ENCODE measurements at places on chromosomes 6 and 20.

DNA sequence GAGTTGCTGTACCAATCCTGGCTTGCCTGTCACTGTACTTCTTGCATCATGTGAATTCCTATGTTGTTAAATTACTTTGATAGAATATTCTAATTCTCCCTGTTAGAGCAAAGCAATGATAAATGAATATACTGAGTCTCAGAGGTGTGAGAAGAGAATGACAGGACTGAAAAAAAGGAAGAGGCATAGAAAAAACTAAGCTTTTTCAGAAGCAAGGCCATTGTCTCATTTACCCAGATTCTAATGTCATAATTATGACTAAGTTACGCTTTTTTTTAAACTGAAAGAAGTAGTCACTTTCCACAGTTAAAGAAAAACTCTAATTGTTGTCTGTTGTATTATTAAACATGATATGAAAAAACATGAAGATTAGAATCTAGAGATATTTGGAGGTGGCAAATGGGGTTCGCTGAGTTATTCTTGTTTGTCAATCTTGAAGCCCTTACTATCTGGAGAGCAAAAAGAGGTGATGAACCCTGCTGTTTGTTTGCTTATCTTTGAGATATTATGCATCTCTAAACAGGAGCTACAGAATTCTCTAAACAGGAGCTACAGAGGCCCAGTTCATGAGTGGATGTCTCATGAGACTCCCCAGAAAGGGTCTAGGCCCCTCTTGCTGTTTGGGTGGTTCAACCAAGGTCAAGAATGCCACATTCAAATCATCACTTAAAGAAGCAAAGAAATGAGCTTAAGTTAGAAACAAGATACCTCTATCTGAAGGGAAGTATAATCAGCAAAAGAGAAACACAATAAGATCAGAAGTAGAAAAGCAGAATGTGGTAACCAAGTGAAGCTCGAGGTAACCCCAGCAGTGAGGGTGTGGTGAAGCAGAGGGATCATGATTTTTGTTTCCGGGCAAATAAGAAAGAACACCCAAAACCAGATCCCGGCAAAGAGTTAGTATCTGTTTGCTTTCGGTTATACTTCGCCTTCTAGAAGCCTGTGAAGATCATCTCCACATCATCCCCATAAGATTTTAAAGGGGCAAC, 33.3 kb upstream of the THEMIS start:
- DNase-seq = no peak

- DNase-seq = no peak
Observed at GRCh38 chr6:138691595-138692057, 81.9 kb upstream of the CCDC28A start.

DNA sequence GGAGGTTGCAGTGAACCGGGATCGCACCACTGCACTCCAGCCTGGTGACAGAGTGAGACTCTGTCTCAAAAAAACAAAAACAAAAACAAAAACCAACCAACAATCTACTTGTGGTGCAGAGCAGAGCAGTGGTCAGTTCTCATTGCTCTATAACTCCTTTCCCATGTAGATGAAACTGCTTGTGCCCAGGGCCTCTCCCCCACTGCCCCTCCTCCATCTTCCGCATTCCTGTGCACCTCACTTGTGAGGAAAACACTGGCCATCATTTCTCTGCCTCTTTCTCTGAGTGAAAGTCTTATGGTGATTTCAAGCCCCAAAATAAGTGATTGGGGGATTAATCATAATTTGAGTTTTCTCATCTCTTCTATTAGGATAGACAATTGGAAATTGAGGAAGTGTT, 63.9 kb upstream of the GLP1R start:
- DNase-seq = no peak

DNA sequence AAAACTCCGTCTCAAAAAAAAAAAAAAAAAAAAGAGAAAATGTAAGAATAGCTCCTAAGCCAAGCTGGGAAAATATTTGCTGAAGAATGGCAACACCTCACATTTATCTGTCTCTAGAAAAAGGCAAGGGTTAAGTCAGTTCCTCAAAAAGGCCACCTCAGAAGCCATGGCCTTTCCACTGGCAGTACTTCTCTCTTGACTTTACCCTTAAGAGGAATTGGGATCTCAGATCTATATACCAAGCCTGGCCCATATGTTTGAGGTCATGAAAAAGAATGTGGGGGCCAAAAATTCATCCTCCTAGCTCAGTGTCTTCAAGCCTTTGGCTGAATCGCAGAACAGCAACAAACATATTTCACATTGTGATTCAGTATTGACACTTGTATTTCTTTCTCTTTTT, 10.9 kb upstream of the NCOA3 start:
- DNase-seq = no peak

DNA sequence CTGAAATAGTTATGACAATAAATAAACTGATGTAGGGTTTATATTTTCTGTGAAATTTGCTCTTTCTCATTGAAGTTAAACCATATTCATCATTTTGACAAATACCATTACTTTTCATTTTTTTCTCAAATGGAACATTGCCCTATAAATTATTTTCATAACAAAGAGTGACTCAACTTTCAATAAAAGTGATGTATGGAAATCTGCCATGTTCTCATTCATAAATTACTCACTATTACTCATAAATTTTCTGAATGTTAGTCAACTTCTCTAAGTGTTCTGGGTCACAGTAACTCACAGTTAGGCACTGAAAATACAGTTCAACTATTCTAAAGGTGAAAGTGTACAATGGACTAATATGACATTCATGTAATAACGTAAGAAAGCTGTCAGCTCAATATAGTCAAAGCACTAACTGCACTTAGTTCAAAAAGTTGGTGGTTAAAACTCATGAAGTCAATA, 19.0 kb upstream of the STX11 start:
- no peak for DNase-seq

GRCh38 chr6:37648465-37649330, 49.0 kb downstream of the MDGA1 start:
- no peak for DNase-seq

- DNase-seq = no peak
Observed at GRCh38 chr6:129645106-129645829, 64.7 kb downstream of the ARHGAP18 start.

GRCh38 chr6:96631248-96631647, 68.3 kb downstream of the FHL5 start:
- DNase-seq = no peak

- DNase-seq = no peak
Observed at GRCh38 chr6:11767458-11767857, 11.1 kb downstream of the ADTRP start.

GRCh38 chr6:158561938-158562337, 2.0 kb downstream of the TMEM181 start:
- no peak for DNase-seq

GRCh38 chr6:33339193-33339592, 21.6 kb upstream of the ZBTB22 start:
- no peak for DNase-seq

DNA sequence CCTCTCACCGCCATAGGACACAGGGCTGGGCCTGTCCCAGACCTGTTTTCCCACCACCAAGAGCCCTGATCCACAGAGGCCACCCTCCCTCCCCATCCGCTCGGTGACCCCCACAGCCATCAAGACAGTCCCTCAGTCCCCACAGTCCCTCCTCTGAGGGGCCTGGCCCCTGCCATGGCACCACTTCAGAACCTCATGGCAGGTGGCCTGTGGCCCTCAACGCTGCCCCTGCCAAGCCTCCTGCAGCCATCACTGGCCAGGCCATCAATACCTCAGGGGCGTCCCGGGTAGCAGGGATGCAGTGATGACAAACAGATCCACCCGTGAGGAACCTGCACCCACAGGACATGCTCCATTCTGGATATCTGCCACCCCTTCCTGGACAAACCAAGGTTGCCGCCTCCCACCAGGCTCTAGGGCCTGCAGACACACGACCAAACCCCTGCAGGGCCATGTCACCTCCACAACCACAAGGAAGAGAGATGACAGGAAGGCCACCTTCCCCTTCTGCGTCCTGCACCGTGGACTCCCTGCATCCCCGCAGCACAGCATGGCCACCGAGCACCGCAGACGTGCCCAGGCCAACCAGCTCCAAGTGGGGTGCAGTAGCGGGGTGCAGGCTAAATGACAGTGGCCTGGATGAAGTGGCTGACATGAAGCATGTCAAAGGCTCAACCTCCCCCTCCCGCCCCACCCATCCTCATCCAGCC, 14.0 kb downstream of the TAF4 start:
- DNase-seq = no peak

DNA sequence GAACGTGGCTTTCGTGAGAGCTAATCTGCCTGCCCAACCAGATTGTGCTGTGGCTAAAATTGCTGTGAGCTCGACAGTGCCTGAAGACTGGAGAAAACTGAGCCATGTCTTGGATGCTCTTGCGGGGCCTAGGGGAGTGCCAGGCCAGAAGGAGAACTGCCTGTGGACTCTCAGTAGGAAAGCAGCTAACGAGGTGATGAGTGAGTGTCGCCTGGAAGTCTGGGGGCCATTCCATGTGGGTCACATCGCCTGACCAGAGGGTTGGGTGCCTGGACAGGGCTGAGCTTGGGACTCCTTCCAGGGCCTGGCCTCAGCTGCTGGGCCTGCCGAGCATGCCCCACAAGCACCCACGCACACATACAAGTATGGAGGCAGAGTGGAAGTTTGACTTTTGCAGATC, 166.5 kb downstream of the VEGFA start:
- no peak for DNase-seq

DNA sequence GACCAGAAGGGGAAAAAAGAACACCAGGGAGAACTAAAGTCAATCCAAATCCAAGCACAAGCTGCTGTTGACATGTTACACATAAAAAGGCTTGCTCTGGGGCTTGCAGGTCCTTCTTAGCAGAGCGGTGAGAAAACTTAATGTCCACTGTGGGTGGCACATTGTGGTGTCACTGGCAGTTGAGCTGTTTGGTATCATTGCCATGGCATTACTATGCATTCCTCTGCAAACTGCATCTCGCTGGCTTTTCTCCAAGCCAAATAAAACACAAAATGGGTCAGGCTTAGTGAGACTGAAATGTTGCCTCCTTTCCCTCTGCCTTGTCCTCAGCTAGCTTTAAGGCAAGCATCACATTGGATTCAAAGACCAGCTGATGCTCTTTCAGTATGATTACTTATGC, 40.9 kb downstream of the LY86 start:
- DNase-seq = no peak

DNA sequence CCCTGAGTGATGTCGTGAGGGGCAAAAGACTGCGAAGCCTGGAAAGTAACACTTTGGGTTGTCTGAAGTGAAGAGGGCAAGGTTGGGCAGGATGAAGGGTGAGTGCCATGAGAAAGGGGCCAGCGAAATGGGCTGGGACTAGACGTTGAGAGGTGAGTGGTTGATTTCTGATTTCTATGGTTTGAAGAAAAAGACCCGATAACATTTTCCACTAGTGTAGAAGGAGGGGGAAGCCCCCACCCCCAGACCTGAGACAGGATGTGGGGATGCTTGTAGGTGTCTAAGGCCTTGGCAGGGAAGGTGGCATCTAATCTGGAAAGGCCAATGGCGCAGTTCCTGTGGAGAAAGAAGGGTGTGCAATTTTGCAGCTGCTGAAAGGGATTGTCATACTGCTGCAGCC, 25.3 kb upstream of the KIF3B start:
- DNase-seq = peak; percentile 20

- no peak for DNase-seq
Observed at GRCh38 chr6:167396068-167396658, 71.3 kb downstream of the TTLL2 start.

DNA sequence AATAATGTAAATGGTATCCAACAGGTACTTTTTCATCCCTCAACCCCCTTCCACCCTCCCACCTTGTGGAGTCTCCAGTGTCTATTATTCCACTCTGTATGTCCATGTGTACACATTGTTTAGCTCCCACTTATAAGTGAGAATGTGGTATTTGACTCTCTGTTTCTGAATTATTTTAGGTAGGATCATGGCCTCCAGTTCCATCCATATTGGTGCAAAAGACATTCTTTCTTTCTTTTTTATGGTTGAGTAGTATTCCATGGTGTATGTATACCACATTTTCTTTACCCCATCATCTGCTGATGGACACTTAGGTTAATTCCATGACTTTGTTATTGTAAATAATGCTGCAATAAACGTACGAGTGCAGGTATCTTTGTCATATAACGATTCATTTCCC, 58.2 kb upstream of the PRND start:
- DNase-seq = no peak

GRCh38 chr6:108117427-108118358, 43.2 kb upstream of the OSTM1 start:
- DNase-seq = no peak

DNA sequence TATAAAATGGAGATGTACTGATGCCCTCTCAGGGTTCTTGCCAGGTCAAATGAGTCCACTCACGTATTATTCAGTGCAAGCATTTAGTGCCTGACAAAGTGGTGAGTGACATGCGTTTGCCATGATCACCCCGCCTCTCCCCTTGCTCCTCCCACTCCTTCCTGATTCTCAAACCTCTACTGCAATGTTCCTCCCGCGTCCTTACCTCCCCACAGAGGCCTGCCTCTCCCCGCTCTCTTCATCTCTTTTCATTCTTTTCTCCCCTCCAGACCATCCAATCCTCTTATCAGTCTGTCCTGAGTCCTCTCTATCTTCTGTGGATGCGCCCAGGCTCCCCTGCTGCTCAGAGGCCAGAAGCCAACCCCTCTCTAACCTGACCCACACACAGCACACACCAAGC, 40.7 kb downstream of the KCNK5 start:
- DNase-seq = no peak

DNA sequence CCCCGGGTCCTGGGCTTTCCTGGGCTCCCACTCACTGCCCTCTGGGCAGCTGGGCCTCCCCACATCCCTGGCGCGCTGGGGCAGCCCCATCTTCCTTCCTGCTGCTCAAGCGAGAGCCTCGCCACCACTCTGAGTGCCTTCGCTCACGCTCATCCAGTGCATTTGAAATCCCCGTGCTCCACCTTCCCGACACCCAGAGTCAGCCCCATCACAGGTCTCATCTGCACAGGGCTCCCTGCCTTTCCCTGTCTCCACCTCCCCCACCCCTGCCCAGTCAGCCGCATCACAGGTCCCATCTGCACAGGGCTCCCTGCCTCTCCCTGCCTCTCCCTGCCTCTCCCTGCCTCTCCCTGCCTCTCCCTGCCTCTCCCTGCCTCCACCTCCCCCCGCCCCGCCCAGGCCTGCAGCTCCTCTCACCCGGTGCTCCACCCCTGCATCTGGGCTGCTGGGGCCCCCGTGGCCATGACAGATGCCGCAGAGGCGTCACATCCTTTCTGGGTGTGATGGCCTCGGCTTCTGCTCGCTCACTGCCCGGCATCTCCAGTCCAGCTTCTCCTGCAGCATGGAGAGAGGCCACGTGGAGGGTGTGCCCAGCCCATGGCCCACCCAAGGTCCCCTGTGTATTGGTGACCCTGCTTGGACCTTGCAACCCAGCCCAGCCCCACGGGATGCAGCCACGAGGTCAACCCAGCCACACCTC, 9.0 kb upstream of the BHLHE23 start:
- no peak for DNase-seq

All from activated naive CD4-positive, alpha-beta T cell (primary cell).